Stimulated activated CD4-positive, alpha-beta T cell treated with anti-CD3 and anti-CD28 coated beads, Interleukin-1b, Interleukin-23, amount 100 ng/mL, for 4 hours (primary cell): ENCODE measurements at places on chromosomes 6 and 20.

DNA sequence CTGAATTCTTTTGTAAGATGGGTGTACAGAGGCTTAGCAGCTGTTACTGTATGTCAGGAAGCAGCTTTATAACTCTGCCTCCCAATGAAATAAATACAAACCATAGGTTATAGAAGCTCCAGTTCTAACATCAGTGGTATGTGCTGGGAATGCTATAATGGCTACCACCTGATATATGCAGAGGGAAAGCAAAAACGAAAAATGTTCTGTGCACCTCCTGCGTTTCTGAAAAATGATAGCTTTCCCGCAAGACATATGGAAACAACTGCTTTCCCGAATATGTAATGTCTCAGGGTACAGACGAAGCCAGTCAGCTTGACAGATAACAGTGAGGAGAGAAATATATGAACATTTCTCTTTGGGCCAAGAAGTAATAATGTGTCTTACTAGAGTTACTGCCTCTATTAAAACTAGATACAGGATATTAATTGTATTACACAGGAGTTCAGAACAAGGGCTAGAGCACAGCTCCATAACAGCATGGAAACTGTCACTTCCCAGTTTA, 517.0 kb upstream of the NRSN1 start:
- DNase-seq, result no peak

GRCh38 chr6:80331974-80332373, 225.5 kb downstream of the BCKDHB start:
- DNase-seq, result no peak

GRCh38 chr6:108650781-108651180, 90.1 kb downstream of the FOXO3 start:
- no peak for DNase-seq

GRCh38 chr6:160042788-160043301, 74.0 kb downstream of the IGF2R start:
- no peak for DNase-seq

DNA sequence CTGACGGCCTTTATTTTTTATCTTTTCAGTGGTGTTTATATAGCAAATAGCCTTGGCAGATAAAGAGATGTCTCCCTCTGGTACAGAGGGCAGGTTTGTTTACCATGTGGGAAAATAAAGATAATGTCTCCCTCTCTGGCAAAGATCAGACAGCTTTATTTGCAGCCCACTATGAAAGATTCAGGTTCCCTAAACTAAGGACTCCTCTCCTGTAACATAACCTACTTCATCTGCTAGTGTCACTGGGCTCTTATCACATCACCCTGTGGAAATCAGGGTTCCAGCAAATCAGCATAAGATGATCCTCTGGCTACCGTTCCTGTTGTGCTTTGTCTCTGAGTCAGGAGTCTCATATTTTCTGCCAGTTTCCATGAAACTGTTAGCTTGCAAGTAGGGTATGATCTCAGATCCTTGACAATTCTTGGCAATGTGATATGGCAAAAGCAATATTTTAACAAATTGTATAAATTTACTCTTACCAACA, 3.1 kb downstream of the FBXL4 start:
- no peak for DNase-seq

- DNase-seq, result no peak
Measured at GRCh38 chr6:44264154-44265006, 971 bp downstream of the NFKBIE start.

GRCh38 chr6:2126351-2126750, 119.1 kb downstream of the GMDS start:
- DNase-seq, result no peak

DNA sequence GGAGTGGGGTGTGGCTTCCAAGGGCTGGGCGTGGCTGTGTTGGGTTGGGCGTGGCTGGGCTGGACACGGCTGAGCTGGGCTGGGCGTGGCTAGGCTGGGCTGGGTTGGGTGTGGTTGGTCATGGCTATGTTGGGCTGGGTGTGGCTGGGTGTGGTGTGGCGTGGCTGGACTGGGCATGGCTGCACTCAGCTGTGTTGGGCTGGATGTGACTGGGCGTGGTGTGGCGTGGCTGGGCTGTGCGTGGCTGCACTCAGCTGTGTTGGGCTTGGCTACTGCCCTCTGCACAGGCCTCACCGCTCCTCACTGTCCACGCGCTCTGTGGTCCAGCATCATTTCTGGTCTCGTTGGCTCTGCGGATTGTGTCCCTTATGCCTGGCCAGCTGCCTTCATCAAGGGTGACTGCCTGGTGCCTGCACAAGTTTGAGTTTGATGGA, 43.5 kb upstream of the SLCO4A1 start:
- no peak for DNase-seq

- no peak for DNase-seq
Measured at GRCh38 chr6:90595854-90596253, 9.0 kb upstream of the MAP3K7 start.

DNA sequence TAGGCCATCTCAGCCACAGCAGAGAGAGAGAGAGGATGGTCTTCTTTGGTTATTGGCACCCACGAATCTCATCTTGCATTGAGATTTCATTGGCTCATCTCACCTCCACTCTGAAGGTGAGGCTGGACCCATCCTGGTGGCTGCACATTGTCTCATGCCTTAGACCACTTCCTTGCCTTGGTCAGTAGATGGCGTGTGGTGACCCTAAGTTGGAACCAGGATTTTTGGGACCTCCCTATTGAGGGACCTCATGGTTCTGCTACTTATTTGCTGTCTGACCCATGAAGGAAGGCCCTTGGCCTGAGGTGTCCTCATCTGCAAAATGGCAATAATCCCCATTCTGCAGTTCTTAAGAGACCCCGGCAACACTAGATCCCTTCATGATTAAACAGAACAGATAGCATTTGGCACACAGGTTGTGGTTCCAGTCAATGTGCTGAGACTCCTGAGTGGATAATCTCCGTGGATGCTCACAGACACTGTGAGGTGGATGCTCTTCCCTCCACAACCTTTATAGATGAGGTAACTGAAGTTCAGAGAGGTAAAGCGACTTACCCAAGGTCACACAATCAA, 21.5 kb upstream of the AAR2 start:
- DNase-seq, result no peak

- no peak for DNase-seq
Measured at GRCh38 chr20:4179545-4179944, 164.2 kb upstream of the RNF24 start.
